ENCODE measurements at places on chromosomes 4 and X. TPM values are rescaled to one million over a fixed set of nuclear protein-coding genes. Genes with fewer than 3 reads are reported as not detected.

DNA sequence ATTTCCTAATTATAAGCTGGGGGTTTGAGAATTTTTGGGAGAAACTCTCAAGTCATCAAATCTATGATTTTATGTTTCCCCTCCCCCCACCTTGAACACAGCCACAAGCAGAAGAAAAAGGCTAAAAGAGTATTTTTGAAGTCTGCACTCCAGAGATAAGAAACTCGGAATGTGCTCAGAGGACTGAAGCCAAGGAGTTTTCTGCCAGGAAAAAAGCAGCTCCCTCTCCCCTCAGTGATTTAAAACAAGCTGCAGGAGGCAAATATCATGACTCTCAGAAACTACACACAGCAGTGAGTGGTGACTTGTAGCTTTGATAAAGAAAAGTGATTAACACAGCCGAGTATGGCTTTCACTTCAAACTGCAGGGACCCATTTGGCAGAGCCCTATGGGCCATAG lies 800.2 kb upstream of the FTHL17 start:
- DNase-seq = peak; percentile 39

Gene TTC29
- not detected for total RNA-seq

DNA sequence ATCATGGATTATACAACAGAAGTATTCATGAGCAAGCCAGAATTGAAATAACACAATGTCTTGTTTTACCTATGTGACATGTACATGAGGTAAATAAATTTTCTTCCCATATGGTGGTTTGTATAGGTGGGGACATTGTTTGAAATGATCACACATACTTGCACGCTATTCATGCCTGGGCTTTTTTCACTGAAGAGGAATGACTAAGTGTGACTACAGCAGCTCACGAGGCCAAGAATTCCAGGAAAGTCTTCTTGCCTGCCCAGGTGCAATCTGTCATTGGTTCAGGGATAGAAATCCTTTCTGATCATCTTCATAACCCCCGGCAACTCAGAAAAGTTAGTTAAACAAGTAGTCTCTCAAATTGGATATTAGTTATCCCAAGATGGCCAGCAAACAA lies 36.3 kb upstream of the AREG start:
- DNase-seq = no peak

GRCh38 chr4:25128671-25129070 lies 31.6 kb downstream of the SEPSECS start:
- DNase-seq = no peak

GRCh38 chr4:138308356-138308755 lies 66.2 kb upstream of the SLC7A11 start:
- no peak for DNase-seq

Gene UGT2B17
- total RNA-seq = not detected

GRCh38 chr4:2939383-2940243 lies 23.6 kb downstream of the NOP14 start:
- no peak for DNase-seq

Gene LPAR4
- not detected for total RNA-seq

DNA sequence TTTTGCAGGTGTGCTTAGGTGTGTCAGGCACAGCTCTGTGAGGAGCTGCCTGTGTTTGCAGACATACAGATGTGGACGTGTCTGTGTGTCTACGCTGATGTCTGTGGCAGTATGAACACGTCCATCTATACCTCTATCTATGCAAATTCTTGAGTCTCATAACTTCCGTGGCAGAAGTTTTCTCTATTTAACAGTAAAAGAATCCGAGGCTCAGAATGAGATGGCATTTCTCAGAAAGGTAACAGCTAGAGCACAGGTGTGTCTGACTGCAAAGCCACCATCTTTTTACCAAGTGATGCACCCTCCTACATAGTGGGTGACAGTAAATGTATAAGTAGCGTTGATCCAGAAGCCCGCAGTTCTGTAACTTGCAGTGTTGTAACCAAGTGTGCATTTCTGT lies 39.9 kb upstream of the CYP4V2 start:
- no peak for DNase-seq

Gene POF1B
- 47.5 TPM for total RNA-seq
